ENCODE measurements at places on chromosomes 2 and 18. TPM values are rescaled to one million over a fixed set of nuclear protein-coding genes. Genes with fewer than 3 reads are reported as not detected.

Gene MEMO1
- total RNA-seq, result 56.0 TPM

Gene COL3A1
- 20,765 TPM for total RNA-seq

Gene ITPRIPL1
- 3.3 TPM for total RNA-seq

Gene B3GNT7
- total RNA-seq, result 1.3 TPM

Measured in urinary bladder (tissue), 4 donors.